Islet precursor cell (in vitro differentiated cells): ENCODE measurements at places on chromosomes 4 and X.

- DNase-seq = no peak
These were observed 606.0 kb downstream of the BCOR start for GRCh38 chrX:39491548-39492297.

DNA sequence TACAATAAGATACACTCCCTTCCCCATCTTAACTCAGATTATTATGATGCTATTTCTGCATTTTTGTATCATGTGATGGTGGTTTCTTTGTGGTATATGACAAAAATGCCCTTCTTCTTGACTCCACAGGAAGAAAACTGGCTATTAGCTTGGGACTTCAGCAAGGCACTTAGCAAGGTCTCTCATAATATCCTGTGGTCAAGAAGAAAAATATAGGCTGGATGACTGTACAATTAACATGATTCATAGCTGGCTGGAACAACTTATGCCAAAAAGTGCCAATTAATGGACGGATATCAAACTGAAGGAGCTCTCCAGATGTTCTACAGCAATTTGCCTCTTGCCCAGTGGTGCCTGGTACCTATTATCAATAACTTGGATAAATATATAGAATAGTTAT lies 2.3 kb upstream of the MID1IP1 start:
- no peak for DNase-seq

DNA sequence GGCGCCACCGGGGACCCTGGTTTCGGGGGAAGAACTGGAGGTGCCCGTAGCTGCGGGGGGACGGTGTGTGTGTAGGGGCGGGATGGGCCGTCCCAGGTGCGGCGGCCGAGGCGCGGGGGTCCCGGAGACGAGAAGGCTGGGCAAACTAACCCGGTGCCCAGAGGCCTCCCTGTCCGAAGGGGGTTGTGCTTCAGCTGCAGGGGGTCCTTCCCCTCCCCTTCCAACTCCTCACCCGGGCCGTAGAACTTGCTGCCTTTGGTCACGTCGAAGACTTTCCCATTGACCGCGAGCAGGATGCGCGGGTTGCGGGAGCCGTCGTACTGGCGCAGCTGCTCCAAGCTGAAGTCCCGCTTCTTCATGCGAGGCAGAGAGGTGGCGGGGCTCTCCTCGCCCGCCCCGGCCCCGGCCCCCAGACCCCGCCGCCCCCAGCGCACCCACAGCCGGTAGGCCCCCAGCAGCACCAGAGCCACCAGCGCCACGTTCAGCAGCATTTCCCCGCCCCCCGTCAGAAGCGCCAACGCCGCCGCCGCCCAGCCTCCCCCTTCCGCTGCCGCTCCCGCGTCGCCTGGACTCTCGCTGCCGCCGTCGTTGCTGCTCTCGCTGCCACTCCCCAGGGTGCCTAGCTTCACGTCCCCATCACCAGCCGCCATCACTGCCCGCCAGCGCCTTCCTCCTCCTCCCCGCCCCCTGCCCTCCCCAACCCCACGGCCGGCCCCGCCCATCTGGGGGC lies at the start of gene PGRMC2:
PGRMC2 (minus strand) TSS at position 673 of the 730 bp plus-strand sequence; CDS start at position 650, 23 bp downstream.
- peak; percentile 73 for DNase-seq

- DNase-seq = no peak
These were observed 49.5 kb downstream of the CCNI start for GRCh38 chr4:77026322-77026704.

- no peak for DNase-seq
These were observed 4.2 kb downstream of the TSPAN5 start for GRCh38 chr4:98653890-98654867.

DNA sequence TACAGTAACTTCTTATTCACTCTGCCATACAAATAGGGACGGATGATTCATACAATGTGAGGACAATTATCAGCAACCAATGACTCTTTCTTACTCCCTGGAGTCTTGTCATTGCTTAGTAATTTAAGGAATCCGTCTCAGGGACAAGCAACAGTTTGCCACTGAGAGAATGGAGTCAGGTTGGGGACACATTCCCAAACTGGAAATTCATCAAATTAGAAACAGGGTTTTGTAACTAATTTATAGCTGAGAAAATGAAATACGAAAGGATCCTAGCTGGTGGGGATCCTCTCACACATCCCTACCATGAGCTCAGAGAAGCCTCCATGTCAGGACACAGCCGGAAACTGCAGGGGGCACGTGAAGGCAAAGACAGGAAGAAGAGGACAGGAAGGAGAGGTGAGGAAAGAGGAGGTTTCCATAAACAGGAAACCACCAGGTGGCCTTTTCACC lies 50.4 kb upstream of the KDR start:
- no peak for DNase-seq

DNA sequence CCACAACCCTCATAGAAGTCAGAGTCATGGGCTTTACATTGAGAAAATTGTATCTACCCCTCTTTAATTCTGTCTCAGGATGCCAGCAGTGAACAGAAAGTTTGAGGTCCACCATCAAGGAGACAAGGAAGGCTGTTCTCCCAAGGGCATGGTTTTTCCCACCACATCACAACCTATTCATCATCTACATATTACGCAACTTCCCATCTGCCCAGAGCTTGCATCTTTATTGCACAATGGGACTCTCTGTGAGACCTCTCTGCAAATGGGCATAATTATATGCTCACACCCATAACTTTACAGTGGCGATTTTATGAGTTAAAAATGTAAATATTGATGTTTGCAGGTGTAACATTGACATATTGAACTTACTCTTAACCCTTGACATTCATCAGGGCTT lies 38.9 kb downstream of the PAGE2 start:
- no peak for DNase-seq

GRCh38 chrX:24054182-24055042 lies at the start of gene EIF2S3:
Gene EIF2S3, plus strand, starts transcription at chrX:24054956. Its CDS starts 13 bp downstream, at chrX:24054969.
- peak; percentile 98 for DNase-seq

GRCh38 chrX:23699636-23700194 lies 32.4 kb downstream of the PRDX4 start:
- peak; percentile 71 for DNase-seq

DNA sequence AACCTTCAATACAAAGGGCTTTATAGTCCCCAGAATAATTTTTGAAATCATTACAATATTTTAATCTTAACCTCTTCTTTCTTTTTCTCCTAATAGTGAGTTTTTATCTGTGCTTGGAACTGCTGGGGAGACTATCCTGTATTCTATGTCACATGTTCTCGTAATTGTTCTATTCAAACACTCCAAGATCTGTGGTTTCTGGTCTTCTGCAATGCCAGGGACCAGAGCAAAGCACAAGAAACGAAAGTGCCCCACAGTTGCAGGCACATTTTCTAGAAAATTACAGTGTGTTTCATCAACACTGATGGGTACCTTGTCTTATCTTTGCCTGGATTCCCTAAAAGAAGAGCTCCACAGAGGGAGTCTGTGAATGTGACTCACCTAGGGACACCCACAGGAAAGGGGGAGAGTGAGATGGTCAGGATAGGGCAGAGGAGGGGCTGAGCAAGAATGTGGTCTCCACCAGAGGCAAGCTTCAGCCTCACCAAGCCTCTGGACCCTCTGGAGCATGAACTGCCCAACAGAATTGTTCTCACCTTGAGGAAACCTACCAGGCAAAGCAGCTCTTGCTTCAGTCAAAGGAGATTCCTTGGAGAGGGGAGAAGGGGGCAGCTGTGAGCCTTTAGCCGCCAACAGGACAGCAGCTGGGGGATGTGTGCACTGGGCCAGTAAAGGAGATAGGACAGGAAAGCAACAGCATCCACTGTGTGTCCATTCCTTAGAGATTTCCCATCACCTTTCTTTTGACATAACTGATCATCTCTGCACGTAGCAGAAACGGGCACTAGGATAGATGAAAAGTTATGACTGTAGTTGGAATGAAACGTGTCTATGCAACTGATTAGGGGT lies 25.9 kb downstream of the UNC5C start:
- DNase-seq = peak; percentile 91

GRCh38 chrX:80812176-80812575 lies 2.5 kb upstream of the BRWD3 start:
- peak; percentile 76 for DNase-seq

- DNase-seq = peak; percentile 81
These were observed 921 bp upstream of the SETD7 start for GRCh38 chr4:139556724-139557555.

DNA sequence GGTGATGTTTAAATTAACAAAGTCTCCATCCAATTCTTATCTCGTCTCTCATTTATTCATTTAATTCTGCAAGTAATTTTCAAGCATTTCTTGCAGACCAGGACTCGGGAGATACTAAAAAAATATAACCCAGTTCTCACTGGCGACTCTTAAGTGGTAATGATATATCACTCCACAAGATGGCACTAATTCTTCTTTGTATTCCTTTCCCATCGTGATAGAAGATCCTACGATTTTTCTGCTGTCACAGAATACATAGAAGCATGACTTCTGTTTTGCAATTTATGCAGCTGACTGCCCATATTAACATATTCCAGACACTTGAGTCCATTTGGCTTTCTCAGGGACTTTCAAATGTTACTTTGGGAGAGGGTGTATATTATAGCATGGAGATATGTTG lies 64.0 kb upstream of the FGF13 start:
- DNase-seq = no peak

- no peak for DNase-seq
These were observed 379.7 kb upstream of the FAT1 start for GRCh38 chr4:187103351-187103750.

DNA sequence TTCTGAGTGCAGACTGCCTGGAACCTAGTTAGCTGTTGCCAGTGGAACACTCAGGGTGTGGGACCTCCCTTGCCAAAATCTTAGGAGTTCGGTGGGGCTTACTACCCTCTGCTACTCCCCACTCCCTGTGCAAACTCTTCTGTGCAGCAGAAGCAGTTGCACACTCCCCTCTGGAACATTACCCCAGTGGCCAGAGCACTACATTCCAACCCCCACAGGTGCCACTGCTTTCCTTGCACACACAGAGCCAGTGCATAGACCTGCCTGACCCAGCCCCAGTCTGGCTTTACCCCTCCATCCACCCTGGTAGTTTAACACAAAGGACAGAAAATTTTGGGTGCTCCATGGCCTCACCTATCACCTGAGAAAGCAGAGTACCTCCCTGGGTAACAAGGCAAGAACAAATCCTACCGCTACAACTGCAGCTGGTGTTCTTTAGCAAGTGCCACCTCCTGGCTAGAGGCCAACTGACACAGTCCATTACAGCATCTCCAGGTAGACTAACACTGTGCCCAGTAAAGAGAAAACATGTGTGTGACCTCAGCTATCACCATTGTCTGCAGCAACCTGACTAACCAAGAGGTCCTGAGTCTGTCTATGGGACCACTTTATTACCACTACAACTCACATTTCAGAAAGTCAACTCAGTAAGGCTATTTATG lies 11.5 kb upstream of the RASSF6 start:
- no peak for DNase-seq

- no peak for DNase-seq
These were observed 23.3 kb downstream of the NRK start for GRCh38 chrX:105845631-105846030.

GRCh38 chrX:20393944-20394343 lies 127.2 kb upstream of the RPS6KA3 start:
- no peak for DNase-seq

DNA sequence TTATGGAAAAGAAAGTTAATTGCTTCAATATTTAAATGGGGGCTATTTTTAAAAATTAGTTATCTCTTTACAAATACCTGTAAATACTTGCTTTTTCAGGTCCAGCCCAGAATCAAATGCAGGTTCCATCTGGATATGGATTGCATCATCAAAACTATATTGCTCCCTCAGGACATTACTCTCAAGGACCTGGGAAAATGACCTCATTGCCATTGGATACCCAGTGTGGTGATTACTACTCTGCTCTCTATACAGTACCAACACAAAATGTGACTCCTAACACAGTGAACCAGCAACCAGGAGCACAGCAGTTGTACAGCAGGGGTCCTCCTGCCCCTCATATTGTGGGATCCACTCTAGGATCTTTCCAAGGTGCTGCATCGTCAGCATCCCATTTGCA lies 29.2 kb downstream of the SEC24B start:
- DNase-seq = no peak

- DNase-seq = no peak
These were observed 17.8 kb downstream of the TBC1D1 start for GRCh38 chr4:37908488-37909331.

DNA sequence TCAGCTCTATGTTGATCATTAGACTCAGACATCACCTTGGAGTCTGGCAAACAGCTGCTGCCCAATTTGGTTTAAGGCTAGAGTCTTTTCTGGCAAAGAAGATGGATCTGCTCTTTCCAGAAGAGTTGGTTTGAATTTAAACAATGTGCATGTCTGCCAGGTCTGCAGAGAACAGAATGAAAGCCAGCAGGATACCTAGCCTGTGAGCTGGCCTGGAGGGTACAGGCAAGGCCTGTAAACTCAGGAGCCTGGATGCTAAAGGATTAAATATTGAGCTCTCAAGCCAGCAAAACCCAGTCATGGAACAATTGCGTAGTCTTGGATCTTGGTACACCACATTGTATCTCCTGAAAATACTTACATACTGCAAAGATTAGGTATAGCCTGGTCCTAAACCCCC lies 15.6 kb upstream of the PDLIM3 start:
- DNase-seq = no peak

DNA sequence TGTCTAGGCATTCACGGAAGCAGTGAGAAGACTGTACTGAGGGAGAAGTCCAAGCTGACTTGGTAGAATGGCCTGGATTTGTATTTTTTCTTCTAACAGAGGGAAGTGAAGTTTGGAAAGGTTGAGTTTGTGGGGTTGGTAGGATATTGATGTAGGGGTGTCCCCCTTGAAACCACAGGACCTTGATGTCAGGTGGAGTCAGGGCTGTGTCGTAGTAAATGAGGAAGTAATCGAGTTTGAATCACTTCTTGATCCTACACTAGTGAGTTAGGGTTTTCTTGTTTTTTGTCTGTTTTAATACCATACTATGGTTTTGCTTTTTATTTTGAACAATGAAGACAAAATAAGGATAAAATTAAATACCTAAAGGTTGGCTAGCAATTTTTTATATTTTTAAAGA lies 30.1 kb upstream of the ANAPC4 start:
- DNase-seq = no peak
